ENCODE measurements at places on chromosomes 3 and 15.

- no peak for DNase-seq
Observed at GRCh38 chr3:193029800-193030199, 112.1 kb upstream of the MB21D2 start.

DNA sequence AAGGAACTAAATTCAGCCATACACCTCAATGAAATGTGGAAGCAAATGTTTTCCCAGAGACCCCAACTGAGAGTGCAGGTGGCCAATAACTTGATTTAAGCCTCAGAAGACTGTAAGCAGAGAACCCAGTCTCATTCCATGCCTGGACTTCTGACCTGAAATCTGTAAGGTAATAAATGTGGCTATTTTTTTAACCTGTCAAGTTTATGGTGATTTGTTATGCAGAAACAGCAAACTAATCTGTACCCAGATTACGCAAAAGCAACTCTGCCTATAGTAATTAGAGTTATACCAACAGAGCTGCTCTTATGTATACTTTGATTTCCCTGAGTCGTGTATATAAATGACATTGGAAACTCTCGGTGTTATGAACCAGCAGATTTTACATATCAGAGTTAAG lies 534.0 kb upstream of the NAALADL2 start:
- no peak for DNase-seq

- DNase-seq = peak; percentile 83
Observed at GRCh38 chr3:24483873-24484272, 10.8 kb downstream of the THRB start.

DNA sequence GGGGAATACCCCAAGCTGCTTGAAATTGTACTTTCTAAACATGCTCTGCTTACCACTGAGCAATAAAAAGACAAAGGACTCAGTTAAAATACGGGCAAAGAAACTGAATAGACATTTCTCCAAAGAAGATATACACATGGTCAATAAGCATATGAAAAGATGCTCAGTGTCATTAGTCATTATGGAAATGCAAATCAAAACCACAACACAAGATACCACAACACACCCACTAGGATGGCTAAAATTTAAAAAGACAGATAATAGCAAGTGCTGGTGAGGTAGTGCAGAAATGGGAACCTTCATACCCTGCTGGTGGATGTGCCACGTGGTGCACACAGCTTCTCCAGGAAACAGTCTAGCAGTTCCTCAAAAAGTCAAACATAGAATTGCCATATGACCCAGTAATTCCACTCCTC lies 21.3 kb downstream of the LRIG1 start:
- no peak for DNase-seq

DNA sequence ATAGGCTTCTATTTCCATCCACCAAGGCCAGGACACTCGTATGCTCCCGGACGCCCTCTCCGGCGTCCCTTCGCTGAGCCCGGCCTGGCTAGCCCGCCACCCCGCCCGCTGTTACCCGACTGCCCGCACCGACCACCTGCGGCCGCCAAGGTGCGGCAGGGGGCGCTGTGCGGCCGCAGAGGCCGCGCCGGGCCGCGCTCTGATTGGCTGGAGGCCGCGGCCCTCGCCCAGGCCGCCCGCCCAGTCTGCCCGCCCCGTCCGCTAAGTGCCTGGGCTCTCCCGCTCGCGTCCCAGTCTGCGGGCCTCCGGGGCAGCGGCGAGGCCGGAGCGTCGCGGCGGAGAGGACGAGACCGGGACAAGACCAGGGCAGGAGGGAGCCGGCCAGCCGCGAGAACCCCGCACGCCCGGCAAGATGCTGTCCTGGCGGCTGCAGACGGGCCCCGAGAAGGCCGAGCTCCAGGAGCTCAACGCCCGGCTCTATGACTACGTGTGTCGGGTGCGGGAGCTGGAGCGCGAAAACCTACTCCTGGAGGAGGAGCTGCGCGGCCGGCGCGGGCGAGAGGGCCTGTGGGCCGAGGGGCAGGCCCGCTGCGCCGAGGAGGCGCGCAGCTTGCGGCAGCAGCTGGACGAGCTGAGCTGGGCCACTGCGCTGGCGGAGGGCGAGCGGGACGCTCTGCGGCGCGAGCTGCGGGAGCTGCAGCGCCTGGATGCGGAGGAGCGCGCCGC lies at the start of gene SYNM:
SYNM (plus strand) TSS at position 293 of the 726 bp plus-strand sequence; CDS start at position 413, 120 bp downstream.
- peak; percentile 79 for DNase-seq

DNA sequence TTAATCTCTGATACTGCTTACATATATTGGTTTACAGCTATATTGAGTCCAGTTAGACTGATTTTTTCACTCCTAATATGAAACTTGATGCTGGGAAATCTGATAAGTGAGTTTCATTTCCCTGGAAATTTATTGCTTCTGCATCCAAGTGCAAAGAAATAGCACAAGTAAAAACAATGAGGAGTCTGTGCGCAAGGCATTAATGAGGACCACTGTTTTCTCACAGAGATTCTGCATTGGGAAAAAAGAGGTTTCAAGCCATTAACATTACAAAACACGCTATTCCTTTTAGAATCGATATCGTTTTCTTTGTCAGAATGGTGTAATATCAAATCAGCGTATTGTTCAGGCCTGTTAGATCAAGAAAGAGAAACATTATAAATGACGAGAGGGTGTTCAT lies 723.3 kb upstream of the ARRDC4 start:
- no peak for DNase-seq

- DNase-seq = no peak
Observed at GRCh38 chr3:193214445-193214844, 26.6 kb upstream of the PLAAT1 start.

GRCh38 chr3:21920421-21920861 lies 169.4 kb upstream of the ZNF385D start:
- DNase-seq = no peak

GRCh38 chr3:125163739-125164601 lies 48.6 kb downstream of the SLC12A8 start:
- DNase-seq = peak; percentile 77

DNA sequence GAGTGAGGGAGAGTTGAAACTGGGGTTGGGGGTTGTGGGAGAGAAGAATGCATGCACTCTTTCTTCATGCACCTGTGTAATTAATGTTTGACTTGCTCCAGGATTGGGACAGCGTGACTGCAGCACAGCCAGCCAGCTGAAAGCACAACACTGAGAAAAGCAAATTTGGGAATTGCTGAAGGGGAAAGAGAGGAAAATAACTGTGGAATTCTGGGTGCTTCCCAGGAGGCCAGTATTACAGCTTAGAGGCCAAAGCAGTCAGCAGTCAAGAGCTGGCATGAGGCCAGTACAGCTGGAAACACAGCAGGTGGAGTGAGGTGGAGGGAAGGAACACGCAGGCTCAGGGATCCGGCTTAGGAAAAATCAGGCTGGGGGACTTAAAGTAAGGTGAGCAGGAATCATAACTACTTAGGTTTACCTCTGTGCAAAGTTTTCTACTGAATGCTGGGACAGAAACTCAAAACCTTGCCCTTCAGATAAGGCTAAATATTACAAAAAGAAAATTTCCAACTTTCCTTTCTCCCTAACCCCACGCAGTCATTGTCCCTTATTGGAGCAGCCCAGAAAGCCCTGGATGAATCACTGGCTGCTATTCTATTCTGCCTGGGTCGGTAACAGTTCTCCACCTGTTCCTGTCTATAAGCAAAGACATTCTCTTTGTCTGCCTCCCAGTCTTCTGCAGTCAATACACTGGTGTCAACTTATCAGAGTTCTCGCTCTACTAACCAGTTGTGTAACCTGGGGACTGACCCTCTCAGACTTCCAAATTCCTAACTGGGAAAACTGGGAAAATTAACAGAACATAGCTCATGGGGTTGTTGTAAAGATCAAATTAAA lies 167.2 kb downstream of the MAGI1 start:
- DNase-seq = no peak

DNA sequence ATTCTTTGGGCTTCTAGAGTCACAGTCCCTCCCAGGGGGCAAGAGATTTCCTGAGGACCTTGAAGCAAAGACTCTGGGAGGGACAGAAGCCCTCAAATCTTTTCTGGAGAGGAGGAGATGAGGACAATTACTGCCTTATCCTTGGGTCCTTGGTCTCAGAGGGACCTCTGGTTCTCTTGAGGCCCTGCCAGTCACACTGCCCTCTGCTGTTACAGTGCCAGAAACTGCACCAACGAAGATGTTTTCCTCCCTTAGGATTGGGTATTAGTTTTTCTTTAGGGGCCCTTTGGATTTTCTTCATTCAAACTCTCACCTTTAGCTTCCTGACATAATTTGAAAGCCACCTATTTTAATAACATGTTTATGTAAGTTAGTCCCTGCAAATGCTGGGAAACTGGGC lies 58.2 kb upstream of the SCN5A start:
- peak; percentile 18 for DNase-seq

Data from suppressor macrophage treated with lipopolysaccharide for 1 hour (primary cell).